ENCODE measurements at places on chromosomes 1 and 21.

GRCh38 chr1:62318320-62318755 is 896 bp downstream of the KANK4 start:
- DNase-seq = no peak

DNA sequence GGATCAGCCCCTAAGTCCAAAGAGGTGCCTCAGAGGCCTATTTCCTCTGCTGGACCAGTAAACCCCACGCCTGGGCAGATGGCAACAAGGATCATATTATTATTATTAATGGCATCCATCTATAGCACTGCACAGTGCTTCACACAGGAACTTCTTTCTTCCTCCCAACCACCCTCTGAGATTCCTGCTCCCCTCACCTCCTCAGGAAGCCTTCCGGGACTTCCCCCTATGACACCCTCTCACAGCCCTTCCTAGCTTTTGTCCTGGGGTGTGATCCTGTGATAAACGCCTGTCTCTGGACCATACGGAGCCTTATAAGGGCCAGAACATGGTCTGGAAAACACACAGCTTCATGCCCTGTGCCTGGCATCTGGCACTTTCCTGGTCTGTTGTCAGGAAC is 3.2 kb downstream of the FBXO2 start:
- DNase-seq = no peak

- DNase-seq = no peak
Measured at GRCh38 chr1:184770181-184770979, 15.7 kb upstream of the EDEM3 start.

GRCh38 chr1:171081314-171081753 is 9.4 kb upstream of the FMO3 start:
- peak; percentile 53 for DNase-seq

GRCh38 chr1:114263343-114263742 is 109.7 kb upstream of the SYT6 start:
- DNase-seq = no peak

DNA sequence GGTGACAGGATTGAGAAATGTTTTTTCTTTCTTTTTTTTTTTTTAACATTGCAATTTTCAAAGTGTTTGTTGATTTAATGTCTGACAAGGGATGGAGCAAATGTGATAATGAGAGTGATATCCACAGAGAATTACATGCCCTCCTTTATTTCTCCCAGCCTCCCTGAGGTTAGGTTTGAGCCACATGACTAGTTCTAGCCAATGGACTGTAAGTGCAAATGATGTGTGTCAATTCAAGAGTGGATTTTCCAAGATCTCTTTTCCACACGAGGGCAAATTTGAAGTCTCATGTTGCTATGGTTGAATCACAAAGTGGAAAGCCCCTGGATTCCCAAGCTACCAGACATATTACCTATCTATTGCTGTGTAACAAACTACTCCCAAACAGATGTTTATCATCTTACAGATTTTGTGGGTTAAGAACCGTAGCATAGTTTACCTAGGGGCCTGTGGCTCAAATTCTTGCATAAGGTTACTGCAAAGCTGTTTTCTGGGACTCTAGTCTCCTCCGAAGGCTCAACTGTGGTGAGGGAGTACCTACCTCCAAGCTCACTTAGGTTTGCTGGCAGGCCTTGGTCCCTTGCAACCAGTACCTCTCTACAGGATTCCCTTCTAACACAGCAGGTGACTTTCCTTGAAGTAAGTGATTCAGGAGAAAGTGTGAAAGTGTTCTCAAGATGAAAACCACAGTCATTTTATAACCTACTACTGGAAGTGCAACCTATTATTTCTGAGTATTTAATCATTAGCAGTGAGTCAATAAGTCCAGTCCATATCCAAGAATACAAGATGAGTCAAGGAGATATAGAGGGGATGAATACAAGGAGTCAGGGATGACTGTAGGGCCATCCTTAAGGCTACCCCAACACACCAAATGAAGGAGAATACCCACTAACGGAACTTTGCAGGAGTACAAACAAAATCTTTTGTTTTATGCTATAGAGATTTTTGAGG is 533.6 kb downstream of the PTPRC start:
- DNase-seq = no peak

GRCh38 chr1:109138358-109138757 is 24.4 kb downstream of the ELAPOR1 start:
- DNase-seq = no peak

- DNase-seq = no peak
Measured at GRCh38 chr1:172118618-172119017, 277.3 kb downstream of the DNM3 start.

- no peak for DNase-seq
Measured at GRCh38 chr1:168297019-168297730, 16.5 kb downstream of the TBX19 start.

DNA sequence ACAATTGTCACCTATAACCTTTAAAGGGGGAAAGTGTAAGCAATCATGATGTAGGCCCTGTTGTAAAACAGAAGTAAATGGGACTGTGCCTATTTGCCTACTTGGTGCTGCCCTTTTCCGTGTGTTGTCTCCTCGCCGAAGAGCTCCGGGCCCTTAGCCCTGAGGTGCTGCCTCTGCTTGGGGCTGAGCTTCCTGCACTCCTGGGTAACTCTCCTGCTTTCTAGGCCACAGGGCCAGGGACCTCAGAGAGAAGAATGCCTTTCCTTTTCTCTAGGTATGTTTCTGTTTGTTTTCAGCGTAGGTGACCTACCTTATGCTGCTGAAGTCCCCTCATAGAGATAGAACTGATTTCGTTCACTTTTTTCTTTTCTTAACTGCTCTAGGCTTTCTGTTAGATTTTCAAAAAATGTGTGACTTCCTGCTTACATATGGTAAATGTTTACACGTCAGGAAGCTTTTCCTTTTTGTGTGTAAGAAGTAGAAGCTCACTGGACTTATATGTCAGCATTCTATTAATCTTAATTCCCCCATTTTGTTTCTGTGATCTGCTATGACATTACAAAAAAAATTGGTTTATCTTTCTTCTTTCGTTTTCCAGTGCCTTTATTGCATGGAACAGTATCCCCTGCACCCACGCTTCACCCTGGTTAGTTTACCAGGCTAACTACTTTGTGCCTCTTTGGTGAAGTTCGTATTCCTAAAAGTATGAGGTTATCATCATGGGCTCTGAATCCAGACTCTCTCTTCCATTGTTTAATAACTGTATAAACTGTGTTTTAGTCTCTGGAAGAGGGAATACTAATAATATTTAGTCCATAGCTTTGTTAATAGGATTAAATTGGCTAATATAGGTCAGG is 61.7 kb downstream of the ITSN1 start:
- DNase-seq = no peak

DNA sequence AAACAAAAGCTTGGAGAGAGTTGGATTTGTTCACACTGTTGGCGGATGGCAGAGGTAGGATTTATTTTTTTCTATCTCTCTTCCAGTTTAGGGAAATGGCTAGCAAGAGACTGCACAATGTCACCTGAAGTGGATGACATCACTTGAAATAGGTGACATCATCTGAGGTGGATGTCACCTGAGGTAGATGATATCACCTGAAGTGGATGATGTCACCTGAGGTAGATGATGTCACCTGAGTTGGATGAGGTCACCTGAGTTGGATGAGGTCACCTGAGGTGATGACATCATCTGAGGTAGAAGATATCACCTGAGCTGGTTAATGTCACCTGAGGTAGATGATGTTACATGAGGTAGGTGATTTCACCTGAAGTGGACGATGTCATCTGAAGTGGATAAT is 413.4 kb downstream of the DSCAM start:
- no peak for DNase-seq
